NCI-H748 treated with DMSO at 0.1 percent for 48 hours (cell line): ENCODE measurements at places on chromosomes 1 and 21.
A peak's percentile ranks its signal among the peaks of the same experiment; 100 is the strongest.

DNA sequence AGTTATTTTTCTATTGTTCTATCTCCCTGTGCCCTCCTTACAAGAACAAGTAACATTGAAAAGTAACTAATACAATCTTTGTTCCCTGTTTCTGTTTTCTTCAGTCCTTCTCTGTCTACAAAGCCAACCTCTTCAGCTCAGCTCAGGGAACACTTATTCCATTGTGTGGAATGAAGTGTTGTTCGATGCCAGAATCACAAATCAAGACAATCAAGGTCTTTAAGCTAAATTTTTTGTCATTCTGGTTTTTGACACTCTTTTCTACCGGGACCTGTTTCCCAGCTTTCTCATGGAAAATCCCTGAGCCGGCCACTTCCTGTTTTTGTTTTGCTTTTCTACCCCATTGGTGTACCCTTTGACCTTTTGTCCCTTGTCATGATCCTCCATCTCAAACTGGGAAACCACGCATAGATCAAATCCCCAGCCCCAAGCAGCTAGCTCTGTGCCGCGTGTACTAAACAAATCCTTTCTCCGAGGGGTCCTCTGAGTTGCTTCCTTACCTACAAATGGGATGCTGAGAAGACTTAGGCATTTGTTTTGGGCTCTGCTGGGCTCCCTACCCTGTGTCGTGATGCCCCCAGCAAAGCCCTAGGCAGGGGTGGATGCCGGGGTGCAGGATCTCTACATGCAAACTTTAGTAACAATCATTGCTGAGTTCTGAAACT, 141.8 kb downstream of the TOMM20 start:
- DNase-seq = no peak

DNA sequence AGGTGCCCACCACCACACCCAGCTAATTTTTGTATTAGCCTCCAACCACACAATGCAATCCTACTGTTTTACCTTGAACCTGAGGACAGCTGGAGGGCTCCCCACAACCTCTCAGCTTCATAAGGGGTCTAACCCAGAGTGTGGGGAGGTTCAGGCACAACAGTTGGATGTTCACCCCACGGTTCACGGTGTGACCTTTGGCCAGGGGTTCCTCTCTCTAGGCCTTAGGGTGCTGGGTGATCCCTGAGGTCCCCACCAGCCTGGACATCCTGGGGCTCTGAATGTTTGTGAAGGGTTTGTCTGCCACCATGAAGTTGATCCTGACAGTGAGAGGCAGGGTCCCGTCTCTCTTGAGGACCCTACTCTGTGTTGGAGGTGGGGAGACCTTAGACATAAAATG, 3.9 kb downstream of the ACOT11 start:
- no peak for DNase-seq

DNA sequence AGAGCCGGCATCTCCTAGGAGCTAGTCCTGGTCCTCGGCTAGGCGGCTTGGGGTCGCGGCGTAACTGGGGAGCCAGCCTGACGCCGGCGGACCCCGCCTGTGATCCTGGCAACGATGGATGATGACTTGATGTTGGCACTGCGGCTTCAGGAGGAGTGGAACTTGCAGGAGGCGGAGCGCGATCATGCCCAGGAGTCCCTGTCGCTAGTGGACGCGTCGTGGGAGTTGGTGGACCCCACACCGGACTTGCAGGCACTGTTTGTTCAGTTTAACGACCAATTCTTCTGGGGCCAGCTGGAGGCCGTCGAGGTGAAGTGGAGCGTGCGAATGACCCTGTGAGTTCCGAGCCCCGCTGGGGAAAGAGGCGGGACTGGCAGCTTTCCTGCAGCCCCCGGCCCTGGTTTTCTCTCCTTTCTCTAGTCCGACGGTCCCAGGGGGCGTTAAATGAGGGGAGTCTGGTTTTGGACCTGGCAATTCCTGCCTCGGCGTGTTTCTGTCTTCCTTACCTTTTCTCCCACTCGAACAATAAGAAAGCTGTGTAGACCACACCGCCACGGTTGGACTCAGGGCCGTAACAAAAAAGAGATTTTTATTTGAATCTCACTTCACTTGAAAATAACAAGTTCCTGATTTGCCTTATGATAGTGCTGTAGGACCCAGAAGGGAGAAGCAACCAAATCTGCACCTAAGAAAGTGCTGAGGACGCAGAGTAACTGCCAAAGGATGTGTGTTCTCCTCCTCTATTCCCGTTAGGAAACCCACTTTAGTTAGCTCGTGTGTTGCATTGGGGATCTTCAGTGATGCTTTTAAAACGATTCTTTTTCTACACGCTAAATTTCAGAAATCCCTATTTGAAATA, at the start of gene SPRTN:
Gene SPRTN (plus strand): TSS at position 24 of the 859 bp plus-strand sequence. CDS start 91 bp downstream, at position 115.
- no peak for DNase-seq

DNA sequence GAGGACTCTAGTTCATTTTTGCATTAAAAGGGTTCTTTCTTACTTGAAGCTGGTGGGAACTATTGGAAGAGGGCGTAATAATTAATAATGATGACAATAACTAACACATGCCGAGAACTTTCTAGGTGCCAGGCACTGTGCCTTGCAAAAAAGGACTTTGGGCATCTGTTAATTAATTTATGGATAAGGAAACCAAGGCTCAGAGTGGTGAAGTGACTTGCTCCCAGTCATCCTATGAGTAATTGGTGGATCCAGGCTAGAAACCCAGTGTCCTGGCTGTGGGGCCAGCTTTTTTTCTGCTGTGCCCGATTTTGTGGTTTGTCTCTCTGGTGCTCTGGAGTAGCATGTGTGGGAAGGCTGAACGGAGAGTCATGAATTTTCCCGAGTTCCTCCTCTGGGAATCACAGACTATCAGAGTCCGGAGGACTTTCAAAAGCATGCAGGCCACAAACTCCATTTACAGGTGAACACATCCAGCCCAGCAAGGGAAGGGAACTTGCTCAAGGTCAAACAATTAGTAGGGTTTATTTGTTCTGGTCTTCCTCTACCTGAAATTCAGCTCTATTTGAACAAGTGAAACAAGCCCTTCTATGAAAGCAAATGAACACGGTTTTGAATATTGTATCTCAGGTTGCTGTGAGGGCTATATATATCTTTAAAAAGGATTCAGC, 23.4 kb downstream of the ROR1 start:
- no peak for DNase-seq

GRCh38 chr1:224666078-224666477, 50.0 kb downstream of the CNIH3 start:
- no peak for DNase-seq

DNA sequence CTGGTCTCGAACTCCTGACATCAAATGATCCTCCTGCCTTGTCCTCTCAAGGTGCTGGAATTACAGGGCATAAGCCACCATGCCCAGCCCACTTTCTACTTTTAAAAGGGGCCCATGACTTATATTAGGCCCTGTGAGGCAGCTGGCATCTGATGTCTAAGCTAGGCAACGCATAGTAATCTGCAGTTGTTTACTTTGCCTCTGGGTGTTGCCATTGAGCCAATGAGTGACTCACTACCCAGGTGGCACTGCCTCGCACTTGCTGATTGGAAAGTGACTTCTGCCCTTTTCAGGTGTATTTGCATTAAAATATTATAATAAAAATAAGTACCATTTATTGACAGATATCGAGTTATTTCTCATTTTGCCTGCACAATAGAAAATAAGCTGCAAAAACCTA, 84.9 kb downstream of the KIF14 start:
- DNase-seq = no peak

DNA sequence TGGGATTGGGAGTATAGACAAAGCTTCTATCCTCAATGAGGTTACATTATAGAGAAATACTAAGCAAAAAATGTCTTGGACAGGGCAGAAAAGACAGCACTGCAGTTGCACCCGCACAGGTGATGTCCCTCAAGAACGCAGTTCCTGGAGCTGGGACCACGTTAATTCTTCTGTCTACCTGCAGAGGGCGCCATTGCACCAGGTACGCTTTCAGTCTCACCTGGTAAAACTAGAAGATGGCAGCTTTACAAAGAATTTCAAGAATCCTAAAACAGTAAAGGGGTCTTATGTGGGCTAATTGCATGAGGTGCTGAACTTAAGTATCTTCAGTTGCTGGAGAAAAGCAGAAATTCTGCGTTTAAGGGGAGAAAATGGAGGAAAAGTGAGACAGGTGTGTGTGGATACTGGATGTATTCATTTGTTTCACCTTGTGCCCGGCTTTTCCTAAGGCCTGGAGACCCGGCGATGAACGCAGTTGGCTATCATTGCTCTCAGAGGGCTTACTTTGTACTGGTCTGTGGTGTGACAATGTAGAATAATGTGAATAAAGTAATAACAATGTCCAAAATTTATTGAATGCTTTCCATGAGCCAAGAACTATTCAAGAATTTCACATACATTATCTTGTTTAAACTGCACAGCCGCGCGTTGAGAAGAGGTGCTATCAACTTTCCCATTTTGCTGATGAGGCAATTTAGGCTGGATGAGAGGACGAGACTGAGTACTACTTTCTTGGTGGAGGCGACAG, 276.3 kb upstream of the GREM2 start:
- peak; percentile 20 for DNase-seq

DNA sequence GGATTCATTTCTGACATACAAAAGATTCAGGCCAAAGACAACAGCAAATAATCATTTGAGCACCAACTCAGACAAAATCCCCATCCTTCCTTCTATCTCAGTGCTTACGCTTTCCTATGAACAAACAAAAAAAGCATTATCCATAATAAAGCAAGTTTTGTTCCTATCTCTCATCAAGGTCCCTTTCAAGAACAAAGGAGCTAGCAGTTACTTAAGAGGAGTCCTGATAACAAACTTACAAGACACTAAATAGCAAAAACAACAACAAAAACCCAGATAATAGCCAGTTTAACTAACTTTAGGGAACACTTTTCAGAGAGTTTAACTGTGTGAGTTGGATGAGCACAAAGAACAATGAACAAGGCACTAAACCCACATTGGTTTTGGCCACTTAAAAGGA, 10.5 kb downstream of the EVI5 start:
- no peak for DNase-seq

DNA sequence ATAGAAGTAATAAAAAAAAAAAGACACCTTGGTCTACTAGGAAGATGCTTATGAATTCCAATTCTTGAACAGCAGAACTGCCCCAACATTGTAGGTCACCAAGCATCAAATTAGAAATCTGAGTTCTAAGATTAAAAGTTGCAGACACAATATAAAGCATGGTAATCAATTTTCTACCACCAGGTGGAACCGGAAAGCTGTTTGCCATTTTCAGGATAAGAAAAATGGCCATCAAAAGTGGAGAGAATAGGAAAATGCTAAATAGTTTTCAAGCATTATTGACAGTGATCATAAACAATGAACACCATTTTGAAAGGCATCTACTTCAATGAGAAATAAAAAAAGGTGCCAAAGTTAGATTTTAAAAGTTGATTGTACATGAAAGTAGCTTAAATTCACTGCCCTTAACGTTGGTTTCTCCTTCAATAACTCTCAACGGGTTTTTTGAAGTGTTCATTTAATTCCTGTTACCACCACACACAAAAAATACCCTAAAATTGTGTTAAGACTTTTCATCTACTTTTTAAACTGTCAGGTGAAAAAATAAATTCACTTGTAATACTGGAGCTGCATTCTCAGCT, 252.9 kb downstream of the KCNT2 start:
- DNase-seq = no peak

DNA sequence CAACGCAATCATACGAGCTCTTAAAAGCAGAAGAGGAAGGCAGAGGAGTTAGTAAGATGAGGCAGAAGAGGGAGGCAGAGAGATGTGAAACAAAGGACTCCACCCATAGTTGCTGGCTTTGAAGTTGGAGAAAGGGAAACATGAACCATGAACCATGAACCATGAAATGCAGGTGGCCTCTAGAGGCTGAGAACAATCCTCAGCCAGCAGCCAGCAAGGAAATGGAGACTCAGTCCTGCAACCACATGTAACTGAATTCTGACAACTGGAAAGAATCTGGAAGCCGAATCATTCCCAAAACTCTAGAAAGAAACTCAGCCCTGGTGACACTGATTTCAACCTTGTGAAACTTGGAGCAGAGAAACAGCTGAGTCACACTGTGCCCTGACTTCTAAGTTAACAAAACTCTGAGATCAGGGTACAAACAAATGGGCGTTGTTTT, 10.1 kb downstream of the DIPK1A start:
- no peak for DNase-seq

- DNase-seq = no peak
Measured at GRCh38 chr1:4653796-4654725, at the start of gene AJAP1. AJAP1 (plus strand) TSS chr1:4654609; CDS start chr1:4655426, 817 bp downstream.

GRCh38 chr1:104526158-104526795, 776.6 kb downstream of the AMY1C start:
- DNase-seq = no peak
